ENCODE measurements at places on chromosomes 4 and X.

DNA sequence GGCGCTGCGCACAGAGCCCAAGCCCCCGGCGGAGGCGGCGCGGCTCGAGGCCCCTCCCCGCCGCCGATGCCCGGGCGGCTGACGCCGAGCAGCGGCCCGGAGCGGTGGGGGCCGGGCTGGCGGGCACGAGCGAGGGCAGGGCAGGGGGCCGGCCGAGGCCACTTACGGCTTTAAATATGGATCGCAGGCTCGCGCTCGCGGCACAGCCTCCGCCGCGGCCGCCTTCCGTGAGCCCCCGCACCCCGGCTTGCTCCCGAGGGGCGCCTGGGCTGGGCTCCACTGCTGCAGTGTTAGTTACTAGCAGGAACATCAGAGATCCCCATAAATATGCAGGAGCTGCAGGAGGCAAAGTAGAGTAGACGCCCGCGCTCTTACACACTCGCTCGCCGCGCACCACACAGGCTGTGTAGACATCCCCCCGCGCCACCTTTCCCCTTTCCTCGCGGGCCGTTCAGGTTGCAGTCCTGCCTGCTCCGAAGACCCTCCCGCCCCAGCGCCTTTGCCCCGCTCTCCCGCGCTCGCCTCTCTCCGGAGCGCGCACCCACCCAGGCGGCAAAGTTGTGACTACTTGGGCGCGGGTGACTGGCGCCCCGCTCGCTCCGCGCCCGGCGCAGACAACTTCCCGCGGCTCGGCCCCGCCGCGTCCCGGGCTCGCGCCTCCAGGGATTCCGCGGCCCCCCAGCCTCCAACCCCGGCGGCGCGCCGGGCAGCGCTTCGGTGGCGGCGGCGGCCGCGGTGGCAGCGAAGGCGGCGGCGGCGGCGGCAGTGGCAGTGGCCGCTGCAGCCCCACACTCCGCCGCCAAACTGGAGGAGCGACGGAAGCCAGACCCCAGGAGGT, 152.0 kb upstream of the SLC4A4 start:
- peak; percentile 47 for DNase-seq

GRCh38 chr4:185950891-185951290, 118.1 kb upstream of the TLR3 start:
- DNase-seq, result peak; percentile 87

GRCh38 chr4:113674733-113675132, 86.8 kb downstream of the CAMK2D start:
- DNase-seq, result no peak

GRCh38 chr4:105149771-105150170, 3.1 kb downstream of the TET2 start:
- no peak for DNase-seq

DNA sequence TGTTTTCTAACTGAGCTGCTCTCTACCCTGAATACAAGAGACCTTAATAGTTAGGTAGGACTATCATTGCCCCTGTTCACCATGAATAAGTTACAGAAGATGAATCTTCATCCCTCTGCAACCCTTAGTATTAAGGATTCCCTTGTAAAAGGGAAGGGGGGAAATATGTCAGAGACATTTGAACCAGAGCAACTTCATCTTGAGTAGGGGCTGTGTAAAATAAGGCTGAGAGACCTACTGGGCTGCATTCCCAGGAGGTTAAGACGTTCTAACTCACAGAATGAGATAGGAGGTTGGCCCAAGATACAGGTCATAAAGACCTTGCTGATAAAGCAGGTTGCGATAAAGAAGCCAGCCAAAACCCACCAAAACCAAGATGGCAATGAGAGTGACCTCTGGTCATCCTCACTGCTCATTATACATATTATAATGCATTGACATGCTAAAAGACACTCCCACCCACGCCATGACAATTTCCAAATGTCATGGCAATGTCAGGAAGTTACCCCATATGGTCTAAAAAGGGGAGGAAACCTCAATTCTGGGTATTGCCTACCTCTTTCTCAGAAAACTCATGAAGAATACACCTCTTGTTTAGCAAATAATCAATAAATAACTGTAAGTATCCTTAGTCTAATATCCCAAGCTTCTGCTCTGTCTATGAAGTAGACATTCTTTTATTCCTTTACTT, 19.5 kb upstream of the TMPRSS11B start:
- no peak for DNase-seq
